ENCODE measurements at places on chromosomes 12 and 14.

DNA sequence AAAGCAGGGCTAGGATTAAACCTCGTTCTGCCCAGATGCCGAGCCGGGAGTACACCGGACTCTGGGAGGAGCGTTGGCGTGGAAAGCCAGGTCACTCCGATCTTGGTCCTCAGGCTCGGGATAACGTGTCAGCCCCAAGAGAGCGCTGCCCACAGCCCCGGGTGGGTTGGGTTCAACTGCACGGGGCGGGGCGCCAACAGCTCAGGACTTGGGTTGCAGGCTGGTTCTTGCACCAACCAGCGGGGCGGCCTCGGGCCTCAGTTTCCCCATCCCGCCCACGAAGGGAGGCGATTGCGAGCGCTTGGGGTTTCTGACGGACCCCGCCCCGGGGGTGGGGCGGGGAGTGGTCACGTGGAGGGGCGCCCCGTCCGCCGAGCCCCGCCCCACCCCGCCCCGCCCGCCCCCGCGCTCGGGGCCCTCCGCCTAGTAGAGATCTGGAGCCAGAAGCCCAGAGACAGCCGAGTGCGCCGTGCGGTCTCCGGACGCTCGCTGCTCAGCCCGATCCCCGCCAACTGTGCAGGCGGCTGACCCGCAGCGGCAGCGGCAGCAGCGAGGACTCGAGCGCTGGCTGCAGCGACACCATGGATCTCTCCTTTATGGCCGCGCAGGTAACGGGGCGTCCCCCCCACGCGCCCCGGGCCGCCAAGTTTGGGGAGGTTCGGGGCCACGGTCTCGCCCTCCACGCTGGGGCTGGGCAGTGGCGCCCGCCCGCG is at the start of gene C14orf132:
TSS of gene C14orf132 (plus strand) at position 443 of the 713 bp plus-strand sequence. CDS start at position 582, 139 bp downstream.
- peak; percentile 56 for DNase-seq

GRCh38 chr14:50768680-50769079 is 62.3 kb downstream of the NIN start:
- DNase-seq, result no peak

- DNase-seq, result no peak
Observed at GRCh38 chr14:89721956-89722355, 232.6 kb downstream of the EFCAB11 start.

DNA sequence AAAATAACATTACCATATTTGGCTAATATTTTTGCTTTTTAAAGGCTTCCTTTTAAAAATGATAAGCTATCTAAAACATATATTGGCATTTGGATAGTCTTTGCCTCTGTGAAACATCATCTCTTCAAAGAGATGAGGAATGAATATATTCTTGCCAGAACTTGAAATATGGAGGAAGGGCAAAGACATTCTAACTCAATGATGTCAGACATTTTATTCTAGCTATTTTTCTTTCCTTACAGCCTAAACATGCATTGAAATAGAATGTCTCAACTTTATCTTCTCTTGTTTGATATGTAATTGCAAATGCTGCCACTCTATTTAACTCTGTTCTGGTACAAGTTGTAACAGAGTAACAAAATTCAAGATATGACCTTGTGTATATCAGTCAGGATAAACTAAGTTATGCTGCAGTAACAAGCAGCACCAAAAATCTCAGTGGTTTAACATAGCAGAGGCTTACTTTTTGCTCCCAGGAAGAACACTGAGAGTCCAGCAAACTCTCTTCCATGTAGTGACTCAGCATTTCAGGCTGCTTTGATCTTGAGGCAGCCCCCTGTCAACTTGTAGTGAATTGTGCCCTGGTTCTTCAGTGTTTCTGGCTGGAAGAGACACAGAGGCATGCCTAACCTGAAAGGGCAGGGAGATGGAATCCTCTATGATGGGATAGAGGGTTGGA is 11.0 kb downstream of the IRAK3 start:
- no peak for DNase-seq

DNA sequence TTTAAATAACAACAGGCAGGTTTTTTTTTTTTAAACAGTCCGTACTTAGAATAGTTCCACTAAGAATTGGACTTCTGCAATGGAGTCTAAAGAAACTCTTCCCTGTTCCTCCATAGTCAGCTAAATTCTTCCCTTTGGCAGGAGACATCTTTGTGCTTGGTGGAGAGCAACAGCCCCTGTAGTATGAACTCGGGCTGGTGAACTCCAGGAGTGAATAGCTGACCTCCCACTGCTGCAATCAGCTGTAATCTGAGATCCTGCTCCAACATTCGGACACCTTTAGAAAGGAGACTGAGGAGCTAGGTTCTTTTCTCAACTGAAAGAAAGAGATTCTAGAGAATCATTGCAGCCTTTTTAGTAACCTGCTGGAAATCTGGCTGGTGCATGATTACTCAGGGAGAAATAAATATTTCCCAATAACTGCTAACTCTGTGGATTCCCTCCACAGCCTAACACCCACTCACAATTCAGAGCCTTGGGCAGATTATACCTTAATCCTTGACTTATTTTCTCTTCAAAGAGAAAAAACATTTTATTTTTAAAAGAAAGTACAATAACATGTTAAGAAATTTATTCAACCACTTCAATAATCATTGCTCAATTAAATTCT is 25.6 kb upstream of the DBX2 start:
- DNase-seq, result no peak

DNA sequence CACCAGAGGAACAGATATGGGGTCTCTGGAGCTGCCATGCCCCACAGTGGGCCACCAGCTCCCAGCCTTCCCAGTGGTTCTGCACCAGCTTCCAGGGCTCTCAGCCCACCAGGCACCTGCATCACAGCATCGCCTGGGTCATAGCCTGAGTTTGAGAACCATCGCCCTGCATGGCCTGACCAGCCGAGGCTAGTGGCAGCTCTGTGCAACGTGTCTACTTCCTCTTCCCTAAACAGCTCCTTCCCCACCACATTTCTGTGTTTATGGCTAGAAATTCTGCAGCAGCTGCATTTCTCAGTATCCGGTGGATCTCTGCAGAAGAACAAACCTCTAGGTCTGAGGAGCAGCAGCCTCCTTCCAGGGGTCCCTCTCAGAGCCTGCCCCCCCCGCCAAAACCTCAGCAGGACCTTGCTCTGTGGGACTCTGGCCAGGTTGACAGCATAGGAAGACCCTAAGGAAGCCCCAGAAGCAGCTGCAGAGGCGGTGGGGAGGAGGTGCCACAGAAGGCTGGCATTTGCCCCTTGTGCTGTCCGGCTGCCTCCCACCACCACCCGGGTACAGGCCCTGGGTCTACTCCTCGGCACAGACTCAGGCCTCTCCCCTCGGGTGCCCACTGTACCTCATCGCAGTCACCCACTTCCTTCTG is 47.7 kb downstream of the PSMA6 start:
- no peak for DNase-seq

DNA sequence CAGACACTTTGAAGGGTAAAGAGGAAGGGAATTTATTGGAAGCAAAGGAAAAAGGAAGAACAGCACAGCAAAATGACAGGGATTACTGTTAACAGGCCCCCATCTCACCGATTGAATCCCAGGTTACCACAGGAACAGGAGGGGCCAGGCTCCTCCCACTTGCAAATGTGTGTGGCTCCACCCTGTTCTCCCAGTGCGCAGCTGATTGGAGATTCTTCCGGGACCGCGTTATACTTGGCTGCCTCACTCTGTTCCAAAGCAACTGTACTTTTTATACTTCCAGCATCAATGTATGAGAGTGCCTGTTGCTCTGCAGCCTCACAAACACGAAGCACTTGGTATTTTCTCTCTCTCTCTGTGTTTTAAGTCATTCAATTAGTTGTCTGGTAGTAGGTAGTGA is 273.6 kb upstream of the MDGA2 start:
- no peak for DNase-seq

DNA sequence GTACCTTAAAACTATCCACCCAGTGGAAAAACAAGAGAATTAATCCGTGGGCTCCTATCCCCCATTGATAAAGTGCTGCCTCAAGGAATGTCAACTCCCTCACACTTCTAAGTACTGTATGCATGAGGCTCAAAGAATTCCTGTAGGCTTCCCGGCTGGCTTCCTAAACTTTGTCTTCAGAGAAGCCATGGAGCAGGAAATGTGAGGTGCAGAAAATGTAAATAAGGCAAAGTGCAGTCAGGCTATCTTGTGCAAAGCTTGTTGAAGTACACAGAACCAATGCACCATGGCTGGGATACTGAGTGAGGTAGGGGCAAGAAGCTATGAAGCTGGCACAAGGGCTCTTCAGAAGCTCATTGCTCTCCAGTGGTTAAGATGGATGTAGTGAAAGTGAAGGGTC is 611.0 kb downstream of the FSCB start:
- no peak for DNase-seq

DNA sequence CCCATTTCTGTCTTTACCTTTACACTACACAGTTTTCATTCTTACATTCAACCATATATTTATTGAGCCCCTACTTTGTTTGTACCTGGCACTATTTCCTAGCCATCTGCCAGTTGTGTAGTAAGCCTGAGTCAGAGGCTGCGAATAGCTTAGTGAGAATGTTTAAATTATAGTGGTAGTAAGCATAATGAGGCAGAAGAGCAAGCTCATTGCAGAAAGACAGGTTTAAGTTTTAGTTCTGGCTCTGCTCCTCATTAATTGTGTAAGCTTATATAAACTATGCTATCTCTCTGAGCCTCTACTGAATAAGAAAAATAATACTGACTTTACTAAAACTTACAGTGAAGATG is 123.5 kb downstream of the NAV3 start:
- DNase-seq, result no peak

GRCh38 chr12:20314328-20314727 is 54.0 kb upstream of the PDE3A start:
- no peak for DNase-seq

DNA sequence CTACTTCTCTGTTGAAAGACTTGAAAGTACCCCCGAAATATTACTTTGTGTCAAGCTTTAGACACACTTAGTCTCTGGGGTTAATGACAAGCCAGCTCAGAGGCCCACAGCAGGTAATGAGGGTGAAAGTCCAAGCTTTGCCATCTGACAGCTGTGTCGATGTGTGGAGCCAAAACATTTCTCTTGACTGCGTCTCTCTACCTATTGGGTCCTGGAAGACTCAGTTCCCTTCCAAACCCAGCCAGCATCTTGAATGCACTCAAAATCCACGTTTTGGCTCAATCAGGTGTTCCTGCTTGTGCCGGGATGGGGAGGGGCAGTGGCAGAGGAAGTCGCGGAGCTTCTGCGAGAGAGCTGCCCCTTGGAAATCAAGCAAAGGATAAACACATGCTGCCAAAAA is 3.2 kb downstream of the PLXNC1 start:
- no peak for DNase-seq

- peak; percentile 50 for DNase-seq
Observed at GRCh38 chr12:54419088-54419887, at the start of gene ITGA5. TSS of gene ITGA5 (minus strand) at chr12:54419266. CDS start at chr12:54419198, 68 bp downstream.

DNA sequence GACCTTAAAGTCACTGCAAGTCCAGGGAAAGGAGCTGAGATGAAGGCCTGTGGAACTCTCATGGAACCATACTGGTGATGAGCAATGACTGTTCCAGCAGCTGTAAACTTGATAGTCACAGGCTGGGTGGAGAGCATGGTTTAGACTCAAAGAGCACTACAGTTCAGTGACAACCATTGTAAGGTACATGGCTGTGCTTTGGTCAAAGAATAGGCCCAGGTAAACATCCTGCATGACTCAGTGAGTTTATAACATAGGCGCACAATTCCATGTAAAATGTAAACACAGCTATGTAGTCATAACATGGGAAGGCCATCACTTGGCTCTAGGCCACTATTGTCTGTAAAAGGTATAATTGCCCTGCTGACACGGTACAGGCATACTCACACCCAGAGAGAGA is 119.3 kb upstream of the FSCB start:
- no peak for DNase-seq

GRCh38 chr12:85155791-85156190 is 119.6 kb downstream of the LRRIQ1 start:
- no peak for DNase-seq

DNA sequence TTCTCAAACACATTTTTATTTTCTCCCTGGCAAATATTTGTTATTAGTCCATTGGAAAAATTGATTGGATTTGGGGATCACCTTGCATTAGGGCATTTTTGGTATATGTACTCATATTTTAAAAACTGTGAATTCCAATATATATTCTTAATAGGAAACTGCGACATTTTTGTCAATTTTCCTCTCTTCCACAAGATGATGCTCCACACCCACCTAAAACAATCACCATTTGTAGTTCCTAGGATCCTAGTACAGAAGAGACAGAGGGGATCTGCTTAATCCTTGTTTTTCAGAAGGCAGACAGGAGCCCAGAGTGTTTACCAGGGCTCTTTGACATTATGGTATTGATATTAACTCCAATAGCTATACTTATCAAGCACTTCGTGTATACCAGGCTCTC is 22.8 kb upstream of the OASL start:
- no peak for DNase-seq

DNA sequence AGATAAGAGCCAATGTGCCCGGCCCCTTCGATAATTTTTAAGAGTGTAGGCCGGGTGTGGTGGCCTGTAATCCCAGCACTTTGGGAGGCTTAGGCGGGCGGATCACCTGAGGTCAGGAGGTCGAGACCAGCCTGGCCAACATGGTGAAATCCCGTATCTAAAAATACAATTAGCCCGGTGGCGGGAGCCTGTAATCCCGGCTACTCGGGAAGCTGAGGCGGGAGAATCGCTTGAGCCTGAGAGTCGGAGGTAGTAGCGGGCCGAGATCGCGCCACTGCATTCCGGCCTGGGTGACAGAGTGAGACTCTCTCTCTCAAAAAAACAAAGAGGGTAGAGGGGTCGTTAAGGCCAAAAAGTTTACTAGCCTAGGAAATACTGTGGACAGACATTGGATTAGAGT is 2.6 kb downstream of the KRAS start:
- no peak for DNase-seq

- no peak for DNase-seq
Observed at GRCh38 chr14:32009221-32009975, 67.7 kb upstream of the ARHGAP5 start.

DNA sequence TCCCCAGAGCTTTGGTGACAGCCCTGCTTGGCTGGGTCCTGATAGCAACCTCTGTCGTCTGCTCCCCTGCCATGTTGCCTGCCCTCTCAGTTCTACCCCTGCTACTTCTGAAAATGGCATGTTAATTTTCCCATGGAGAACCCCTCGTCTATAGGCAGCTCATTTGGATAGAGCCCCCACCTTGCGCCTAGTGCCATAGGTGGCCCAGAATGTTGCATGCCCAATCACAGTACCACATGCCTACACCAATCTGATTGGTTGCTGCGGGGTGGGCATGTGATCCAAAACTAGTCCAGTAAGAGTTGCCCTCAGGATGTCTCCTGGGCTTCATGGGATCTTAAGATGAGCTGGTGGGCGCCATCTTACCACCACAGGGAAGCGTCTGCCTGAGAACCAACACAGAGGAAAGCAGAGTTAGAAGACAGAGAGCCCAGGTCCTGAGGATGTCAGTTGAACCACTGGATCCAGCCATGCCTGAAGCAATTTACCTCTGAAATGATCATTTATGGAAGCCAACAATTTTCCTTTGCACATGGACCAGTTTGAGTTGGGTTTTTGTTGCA is 85.7 kb downstream of the PAPOLA start:
- DNase-seq, result no peak

- peak; percentile 86 for DNase-seq
Observed at GRCh38 chr14:97978341-97978740, 1181.2 kb downstream of the VRK1 start.

- no peak for DNase-seq
Observed at GRCh38 chr12:104520242-104520900, 63.6 kb downstream of the CHST11 start.
